ENCODE measurements at places on chromosomes 7 and 10.
A peak's percentile ranks its signal among the peaks of the same experiment; 100 is the strongest.

DNA sequence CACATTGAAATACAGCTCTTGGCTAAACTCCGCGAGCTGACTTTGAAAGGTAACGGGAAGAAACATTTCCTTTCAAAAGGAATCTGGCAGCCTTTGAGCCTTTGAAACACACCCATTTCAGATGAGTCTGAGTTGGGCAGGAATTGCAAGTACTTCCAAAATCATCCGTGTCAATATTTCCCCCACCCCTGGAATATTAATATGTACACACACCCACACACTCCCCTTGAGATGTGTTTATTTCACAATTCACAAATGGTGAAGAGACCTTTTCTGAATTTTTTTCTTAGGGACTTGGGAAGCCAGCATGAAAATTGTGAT is 438.7 kb upstream of the NRP1 start:
- no peak for DNase-seq

DNA sequence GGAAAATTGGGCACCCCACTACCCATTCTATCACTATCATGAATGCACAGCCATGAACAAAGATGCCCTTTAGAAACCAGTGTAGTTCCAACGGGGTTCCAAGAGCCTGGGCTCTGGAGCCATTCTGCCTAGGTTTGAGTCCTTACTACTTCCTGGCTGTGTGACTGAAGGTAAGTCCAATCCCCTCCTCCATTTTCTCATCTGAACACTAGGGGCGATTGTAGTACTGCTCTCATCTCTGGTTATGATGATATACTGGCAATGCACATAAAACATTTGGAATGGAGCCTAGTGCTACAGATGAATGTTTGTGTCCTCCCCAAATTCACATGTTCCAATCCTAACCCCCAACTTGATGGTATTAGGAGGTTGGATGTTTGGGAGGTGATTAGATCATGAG is 28.1 kb upstream of the CDH23 start:
- DNase-seq = no peak

DNA sequence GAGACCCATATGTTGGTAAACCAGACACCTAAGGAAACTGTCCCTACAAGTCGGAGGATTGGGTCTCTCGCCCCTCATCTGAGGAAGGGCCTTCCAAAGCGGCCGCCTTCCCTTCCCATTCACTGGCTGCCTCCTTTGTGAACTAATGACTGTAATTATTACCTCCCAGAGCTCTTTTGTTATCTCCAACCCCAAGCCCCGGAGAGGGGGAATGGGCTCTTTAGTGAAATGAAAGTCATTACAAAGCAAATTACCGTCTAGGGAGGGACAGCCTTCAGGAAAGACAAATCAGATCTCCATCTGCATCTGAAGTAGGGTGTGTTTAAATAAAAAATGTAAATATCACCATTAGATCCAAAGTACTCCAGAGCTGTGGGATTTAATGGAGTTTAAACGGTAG is 2.6 kb upstream of the GAD2 start:
- no peak for DNase-seq

DNA sequence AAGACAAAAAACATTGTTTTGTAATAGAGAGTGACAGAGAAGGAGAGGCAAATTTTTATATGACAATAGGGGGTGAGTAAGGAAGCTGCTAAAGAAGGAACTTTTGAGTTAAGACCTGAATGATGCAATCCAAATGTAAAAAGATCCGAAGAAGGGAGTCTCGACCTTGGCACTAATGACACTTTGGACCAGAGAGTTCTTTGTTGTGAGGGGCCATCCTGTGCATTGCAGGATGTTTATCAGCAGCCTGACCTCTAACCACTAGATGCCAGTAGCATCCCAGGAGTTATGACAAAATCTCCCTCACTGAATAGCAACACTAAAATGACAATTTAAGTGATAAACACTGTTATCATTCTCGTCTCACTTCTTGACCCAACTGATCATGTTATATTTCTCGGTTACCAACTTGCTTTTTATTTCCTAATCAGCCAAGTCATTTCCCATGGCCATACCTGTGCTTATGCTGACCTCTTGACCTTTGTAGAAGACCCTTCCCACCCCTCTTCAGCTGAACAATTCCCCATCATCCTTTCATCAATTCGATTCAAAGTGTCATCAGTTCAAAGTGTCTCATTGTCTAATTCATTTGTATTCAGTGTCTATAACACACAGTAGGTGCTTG is 30.0 kb downstream of the DGKI start:
- DNase-seq = no peak

DNA sequence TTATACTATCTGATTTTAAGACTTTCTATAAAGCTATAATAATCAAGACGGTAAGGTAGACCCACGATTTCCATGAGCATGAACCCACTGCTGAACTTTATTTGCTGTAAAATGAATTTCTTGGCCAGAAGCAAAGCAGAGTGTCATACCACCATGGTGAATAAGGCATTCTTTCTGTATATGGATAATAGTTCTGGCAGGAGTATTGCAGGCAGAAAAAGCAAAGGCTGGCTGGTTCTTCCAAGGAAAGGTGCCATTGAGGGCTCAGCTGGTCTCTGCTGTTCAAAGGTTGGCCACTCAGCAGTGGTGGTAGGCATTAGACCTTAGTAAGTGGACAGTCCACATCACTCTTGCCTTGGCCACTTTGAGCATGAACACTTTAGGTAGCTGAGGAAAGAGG is 104.1 kb upstream of the KCNMA1 start:
- no peak for DNase-seq

DNA sequence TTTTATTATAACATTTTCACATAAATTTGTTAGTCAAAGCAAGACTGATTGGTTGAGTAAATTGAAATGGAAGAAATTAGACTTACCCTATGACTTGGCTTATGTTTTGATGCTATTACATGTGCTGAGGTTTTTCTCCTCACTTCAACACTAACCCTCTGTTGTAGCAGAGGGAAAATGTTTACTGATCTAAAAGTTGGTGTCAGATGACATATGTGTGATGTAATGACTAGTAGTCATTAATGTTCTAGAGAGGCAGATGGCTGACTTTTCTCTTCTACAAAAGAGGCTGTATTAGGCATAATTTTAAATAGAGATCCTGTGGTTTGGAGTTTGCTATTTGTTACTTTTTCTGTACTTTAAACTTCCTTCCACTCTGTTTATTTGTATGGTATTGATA is 266.0 kb downstream of the BBS9 start:
- DNase-seq = no peak

DNA sequence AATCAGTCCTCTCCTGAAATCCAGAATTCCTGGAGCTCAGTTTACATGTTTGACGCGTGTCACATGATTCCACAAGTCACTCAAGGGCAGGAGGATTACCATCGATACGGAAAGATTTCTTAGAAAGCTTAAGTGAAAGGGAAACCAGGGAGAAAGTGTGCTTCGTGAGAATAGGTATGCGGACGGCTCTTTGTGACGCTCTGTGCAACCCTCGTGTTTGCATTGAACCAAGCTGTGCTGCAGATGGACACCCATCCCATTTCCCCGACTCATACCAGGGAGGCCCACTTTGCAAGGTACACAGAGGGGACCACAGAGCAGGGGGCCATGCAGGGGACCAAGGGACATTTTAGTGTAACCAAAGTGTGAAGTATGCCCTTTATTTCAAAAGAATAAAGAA is 43.2 kb downstream of the IKZF1 start:
- no peak for DNase-seq

DNA sequence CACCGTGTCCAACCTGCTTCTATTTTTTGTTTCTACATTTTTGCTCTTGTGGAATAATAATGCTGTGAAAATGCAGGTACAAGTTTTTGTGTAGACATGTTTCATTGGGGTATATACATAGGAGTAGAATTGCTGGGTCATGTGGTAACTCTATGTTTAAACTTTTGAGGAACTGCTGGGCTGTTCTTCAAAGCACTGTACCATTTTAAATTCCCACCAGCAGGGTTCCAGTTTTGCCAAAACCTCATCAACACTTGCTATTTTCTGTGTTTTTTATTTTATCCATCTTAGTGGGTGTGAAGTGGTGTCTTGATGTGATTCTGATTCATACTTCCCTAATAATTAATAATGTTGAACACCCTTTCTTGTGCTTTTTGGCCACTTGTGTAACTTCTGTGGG is 138.6 kb downstream of the RGS10 start:
- no peak for DNase-seq

- no peak for DNase-seq
Measured at GRCh38 chr7:114405427-114405826, 9.2 kb upstream of the FOXP2 start.

DNA sequence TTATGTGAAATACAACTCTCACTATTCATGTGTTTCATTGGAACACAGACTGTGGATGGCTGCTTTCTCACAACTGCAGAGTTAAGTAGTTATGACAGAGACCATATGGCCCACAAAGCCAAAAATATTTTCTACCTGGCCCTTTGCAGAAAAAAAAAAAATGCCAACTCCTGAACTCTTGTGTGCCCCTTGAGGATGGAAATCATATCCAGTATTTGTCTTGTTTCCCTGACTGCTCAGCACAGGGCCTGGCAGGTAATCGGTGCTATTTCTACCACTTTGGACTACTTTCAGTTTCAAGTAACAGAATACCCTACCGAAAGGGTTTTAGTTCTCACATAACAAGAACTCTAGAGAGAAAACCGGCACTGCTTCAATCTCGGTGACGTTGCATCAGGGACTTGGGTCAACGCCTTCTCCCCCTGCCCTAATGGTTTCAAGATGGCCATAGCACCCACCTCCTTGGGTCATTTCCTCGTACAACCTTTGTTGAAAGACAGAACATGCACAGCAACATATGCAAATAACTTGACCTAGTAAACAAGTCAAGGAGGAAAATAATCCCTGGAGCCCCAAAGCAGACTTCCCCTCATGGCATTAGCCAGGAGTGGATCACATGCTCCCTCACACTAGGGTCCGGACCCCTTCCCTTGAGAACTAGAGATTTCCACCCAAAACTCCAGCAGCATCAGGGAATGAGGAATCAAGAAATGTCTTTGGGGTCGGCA is 11.8 kb upstream of the GPNMB start:
- DNase-seq = no peak

GRCh38 chr10:59627366-59628018 is 82.2 kb downstream of the SLC16A9 start:
- DNase-seq = no peak

DNA sequence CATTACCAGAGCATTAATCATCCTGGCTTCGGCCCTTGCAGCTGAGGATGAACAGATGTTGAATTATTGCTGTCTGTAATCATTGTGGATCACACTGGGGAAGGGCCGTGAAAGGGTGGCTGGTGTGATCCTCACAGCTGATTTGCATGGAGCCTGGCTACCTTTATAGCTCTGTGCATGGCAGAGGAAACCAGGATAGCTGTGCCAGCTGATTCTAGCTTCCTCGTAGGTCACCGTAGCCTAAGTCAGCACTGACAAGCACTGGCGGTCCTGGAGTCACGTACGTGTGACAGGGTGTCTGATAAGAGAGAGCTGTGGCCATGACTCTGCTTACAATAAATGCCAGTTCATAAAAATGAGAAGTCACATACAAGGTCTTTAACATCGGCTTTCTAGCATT is 76.5 kb downstream of the INSYN2A start:
- no peak for DNase-seq

DNA sequence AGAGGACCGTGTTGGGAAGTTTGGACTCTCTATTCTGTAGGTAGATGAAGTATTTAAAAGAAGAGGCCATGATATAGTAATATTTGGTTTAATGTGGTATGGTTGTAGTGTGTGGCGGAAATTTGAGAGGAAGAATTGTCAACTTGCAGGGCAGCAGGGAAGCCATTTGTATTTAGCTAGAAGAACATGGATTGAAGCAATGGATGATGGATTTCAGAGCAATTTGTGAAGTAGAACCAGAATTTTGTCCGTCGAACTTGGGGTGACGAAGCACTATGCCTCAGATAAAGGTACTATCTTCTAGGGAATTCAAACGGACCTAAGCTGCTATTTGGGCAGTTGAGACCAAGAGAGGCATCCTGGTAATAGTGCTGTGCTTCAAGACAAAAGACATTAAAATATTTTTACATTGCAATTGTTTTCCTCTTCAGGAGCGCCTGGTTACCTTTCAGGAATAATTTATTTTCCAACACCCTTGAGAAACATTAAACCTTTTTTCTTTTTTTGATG is 615 bp upstream of the WBP1L start:
- no peak for DNase-seq

DNA sequence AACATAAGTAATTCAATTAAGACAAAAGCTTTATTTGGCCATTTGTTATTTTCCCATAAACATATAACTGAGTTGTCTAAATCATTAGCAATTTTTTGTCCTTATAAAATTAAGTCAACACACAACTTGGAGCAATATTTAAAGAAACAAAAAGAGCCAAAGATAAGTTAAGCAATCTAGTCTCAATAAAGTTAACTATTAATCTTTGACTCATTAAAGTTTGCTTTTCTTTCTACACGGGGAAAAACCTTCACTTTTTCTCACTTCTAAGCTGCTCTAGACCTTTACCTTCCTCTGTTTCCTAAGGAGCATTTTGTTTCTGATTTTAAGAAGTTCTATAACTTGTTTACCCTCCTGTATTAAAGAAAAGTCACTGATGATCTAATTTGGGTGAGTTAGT is 867.1 kb upstream of the PHF14 start:
- no peak for DNase-seq

DNA sequence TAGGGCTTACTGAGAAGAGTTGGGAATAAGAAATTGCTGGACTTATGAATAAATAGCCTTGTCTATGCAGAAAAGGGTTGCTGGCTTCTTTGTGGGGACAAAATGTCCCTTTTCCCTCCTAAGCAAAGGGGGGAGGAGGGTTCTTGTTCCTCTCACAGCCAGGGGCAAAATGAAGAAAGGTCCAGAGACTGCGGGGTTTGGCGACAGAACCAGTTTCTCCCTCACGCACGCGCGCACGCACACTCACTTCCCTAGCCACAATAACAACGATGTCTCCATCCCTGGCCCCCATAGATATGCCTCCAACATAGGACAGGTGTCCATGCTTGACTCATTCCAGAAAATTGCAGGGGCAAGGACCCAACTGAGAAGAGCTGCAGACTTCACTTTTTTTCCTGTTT is 3.3 kb downstream of the ZMIZ1 start:
- no peak for DNase-seq

DNA sequence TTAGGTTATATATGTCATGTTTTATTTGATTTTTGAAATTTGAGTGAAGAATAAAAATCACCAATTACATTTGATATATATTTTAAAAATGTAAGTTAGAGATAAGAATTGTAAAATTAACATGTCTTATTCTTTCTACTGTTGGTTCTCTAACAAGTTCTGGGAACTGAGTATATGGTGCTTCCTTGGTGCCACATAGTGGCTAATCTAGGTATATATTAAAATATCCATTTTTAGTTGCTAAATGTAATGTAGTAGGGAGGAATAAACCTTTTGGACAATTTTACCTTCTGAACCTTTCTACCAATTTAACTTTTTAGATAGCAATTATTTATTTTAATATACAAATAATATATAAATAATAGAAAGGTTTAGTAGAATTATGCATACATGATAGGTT is 17.5 kb downstream of the CFAP69 start:
- DNase-seq = no peak

DNA sequence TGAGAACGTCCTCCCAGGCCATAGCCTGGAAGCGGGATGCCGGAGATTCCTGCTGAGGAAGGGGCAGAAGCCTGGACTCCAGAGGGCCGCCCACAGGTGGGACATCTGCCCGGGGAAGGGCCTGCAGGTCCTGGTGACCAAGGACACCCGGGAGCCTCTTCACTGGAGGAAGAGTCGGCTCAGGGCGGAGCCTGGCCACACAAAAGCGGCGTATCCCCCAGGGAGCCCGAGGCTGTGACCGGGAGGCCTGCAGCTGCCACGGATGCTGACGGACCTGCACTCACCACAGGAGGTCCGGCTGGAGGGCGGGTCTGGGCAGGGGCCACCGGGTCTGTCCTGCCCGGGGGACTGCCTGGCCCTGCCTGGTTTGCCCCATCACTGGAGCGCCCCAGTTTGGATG is 15.5 kb upstream of the ADGRA1 start:
- no peak for DNase-seq

- peak; percentile 36 for DNase-seq
Measured at GRCh38 chr7:151232917-151233701, 826 bp downstream of the CHPF2 start.
